Stimulated activated CD4-positive, alpha-beta T cell treated with anti-CD3 and anti-CD28 coated beads, Interleukin-1b, Interleukin-23, amount 100 ng/mL, for 1 hour (primary cell): ENCODE measurements at places on chromosomes 2 and 18.

DNA sequence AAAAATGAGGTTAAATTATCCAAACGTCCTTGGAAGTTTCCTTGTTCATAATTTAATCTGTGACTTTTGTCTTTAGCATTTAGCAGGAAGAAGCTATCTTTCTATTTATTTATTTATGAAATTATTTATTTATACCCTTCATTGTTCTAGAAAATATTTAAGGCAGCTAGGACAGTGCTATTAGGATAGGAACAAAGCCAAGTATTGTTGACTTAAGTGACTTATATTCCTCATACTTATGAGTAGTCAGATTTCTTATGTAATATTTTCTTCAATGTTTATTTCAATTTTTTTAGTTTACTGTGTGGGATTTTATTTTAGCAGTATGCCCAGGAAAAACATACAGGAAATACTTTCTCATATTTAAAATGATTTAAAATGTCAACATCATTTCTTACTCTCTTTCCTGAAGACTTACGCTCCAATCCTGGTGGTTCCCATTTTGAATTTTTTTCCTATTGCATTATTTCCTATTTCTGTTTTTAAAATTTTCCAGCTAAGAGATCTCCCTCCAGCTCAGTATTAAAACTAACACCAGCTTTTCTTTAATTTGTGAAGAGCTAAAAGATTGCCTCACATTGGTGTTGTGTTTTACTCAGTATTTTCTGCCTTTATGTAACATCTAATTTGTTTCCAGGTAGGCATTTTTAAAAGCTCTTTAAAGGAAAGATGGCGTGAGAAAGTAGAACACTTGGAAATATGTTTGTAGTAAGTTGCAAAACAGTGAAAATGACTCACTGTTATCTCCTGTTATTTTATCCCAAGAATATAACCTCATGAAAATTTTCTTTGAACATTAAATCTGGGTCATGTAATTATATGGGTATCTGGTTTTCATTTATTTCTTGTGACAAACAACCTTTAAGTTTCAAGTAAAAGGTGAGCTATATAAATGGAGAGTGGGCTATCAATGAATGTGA is 32.2 kb downstream of the MAPRE2 start:
- DNase-seq, result no peak

DNA sequence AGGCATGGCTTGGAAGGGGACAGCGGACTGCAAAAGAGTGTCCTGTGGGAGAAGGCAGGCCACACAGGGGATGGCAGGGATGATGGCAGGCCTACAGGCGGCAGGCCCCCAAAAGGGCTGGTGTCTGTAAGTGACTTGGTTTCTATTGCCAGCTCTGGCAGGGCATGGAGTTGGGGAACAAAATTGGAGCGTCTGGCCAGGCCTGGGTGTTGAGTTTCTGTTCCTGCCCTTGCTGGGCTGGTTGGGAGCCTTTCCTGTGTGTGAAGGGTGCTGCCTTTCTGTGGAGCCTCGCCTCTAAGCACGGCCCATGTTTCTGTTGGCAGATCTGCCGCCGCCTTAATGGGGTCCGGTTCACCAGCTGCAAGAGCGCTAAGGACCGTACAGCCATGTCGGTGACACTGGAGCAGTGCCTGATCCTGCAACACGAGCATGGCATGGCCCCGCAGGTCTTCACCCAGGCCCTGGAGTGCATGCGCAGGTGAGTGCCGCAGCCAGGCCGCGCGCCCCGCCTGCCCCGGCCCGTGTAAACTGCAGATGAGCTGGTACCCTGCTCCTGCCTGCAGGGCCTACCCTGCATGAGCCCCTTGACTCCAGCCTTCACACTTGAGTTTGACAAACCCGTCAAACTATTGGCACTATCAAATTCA is 31.5 kb downstream of the COA5 start:
- DNase-seq, result no peak

- DNase-seq, result no peak
Measured at GRCh38 chr2:208820014-208820688, 413.6 kb downstream of the PTH2R start.

DNA sequence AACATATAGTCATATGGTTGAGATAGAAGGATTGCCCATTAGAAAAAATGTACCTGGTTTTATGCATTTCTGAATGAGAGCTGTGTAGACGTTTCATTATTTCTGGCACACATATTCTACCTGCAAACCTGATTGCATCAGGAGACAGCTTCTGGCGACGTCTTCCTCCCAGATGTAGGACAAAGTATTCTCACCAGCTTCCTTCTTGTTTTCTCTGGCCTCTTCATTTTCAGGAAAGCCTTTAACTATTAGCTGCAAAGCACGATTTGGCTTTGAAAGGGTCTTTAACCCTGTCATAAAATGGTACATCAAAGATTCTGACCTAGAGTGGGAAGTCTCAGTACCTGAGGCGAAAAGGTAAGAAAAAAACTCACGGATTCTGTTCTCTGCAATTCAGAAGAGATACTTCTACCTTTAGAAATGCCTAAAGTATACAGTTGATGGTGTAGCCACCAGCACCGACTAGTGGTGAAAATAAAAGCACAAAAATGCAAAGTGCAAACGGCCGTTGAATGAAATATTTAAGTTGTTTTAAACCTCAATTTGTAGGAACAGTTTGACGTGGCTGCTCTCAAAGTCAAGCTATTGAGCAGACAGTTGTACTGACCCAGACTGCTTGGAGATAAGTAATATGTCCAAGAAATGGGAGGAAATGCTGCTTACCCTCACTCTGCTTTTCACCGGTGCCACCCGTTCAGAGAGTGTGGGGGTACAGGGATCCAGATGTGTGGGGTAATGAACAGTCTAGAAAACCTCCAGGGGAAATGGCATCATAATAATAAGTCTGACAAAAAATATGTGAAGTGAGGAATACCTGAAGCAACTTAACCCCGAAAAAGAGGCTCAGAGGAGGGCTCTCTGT is 20.2 kb downstream of the IL18RAP start:
- no peak for DNase-seq

DNA sequence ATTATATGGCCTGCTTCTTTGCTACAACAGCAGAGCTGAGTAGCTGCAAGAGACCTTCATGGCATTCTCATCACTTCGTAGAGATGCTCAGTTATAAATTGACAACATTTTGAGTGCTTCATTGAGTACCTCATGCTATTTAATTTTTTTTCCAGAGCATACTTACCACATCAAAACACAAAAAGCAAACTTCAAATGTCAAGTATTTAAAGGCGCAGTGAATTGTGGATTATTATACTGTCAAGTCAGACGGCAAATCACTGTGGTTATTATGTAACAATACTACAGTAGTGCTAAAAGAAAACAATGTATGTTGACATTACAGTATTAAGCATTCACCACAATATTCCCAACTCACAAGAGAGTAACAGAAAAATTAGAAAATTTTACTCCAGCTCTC is 12.5 kb downstream of the ZC3H8 start:
- no peak for DNase-seq
